ENCODE measurements at places on chromosomes 1 and 21.
A peak's percentile ranks its signal among the peaks of the same experiment; 100 is the strongest.

DNA sequence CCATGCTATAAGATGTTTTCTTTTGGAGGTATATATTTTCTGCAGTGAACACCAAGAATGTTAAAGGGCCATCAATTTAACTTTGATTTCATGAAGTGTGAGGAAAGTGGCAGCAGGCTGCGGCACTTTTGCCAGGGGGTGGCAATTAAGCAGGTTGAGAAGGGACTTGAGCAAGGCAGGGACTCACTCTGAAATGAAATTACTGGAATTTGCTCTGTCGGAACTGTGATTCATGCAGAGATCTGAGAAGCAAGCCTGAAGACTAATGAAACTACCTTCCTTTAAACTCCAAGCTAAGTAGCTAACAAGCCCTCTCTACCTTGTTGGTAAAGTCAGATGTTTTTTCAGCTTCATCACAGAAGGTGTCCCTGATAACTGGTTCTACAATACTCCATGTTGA lies 441.6 kb downstream of the SIPA1L2 start:
- DNase-seq: no peak

GRCh38 chr1:203268901-203269653 lies 36.2 kb upstream of the BTG2 start:
- peak; percentile 81 for DNase-seq

- DNase-seq: no peak
Observed at GRCh38 chr1:34405266-34405959, 228.7 kb downstream of the C1orf94 start.

DNA sequence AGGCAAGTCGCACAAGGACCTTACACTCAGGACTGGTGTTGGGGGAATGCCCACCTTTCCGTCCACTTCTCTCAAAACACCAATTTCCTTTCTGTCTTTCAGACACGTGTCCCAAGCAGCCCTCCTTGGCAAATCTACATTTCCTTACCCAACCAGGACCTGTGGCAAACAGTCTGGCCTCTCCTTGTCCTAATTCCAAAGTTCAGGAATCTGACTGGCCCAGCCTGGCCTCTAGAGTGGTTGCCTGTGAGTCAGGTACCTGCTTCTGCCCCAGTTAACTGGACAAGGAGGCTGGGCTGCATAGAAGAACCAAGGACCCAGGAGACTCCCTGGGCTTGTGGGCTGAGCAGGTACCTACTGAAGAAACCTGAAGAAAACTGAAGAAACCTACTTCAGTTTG lies 34.3 kb upstream of the CITED4 start:
- DNase-seq: no peak

- no peak for DNase-seq
Observed at GRCh38 chr1:246265481-246265880, 241.6 kb downstream of the SMYD3 start.

DNA sequence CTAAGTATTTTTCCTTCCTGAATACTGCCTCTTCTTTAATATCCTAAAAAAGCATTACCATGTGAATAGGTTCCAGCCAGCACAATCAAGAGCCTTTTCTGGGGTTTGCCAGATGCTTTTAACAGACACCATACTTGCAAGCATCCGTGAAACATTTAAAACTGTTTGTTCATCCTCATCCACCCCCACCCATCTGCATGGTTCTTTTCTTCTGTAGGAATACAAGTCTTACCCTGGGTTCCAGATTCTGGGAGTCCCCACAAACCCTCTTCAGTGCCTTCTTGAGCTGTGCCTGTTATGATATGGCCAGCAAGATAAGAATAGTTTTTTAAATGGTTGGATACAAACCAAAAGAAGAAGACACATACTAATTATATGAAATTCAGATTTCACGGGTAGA lies 354.9 kb upstream of the PLXNA2 start:
- no peak for DNase-seq

GRCh38 chr1:69291541-69291940 lies 276.2 kb upstream of the LRRC7 start:
- no peak for DNase-seq

DNA sequence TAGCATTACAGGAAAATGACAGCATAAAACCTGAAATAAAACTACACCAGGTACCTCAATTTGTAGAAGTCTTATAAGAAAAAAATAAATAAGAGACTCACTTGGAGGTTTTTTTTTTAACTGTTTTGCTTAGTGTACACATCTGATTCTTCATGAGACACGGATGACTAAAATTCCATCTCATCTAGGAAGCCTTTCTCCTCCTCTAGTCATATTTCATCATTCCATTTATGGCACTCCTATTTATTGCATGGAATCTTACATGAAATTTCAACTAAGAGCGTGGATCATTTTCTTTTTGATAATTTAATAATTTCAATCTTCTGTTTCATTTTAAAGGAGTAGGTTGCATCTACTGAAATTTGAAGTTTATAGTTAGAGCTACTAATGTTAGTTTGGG lies 1.6 kb upstream of the PTGS2 start:
- DNase-seq: no peak

- DNase-seq: no peak
Observed at GRCh38 chr1:5374192-5374591, 618.0 kb downstream of the NPHP4 start.

DNA sequence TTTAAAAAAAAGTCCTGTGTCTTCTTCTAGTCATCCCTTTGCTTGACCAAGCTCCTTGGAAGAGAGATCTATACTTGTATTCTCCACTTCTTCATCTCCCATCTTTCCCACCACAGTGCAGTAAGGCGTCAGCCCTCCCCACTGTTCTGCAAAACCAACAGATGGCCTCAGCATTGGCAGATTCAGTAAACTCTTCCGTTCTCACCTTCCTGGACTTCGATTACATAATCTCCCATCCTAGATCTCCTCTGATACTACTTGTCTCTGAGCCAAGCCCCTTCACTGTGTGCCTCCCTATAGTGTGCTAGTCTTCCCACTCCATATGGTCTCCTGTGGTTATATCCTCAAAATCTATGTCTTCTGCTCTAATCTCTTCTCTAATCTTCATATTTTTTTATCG lies 1.6 kb upstream of the COLGALT2 start:
- DNase-seq: no peak

GRCh38 chr1:205927676-205928075 lies 15.6 kb downstream of the SLC26A9 start:
- DNase-seq: no peak

DNA sequence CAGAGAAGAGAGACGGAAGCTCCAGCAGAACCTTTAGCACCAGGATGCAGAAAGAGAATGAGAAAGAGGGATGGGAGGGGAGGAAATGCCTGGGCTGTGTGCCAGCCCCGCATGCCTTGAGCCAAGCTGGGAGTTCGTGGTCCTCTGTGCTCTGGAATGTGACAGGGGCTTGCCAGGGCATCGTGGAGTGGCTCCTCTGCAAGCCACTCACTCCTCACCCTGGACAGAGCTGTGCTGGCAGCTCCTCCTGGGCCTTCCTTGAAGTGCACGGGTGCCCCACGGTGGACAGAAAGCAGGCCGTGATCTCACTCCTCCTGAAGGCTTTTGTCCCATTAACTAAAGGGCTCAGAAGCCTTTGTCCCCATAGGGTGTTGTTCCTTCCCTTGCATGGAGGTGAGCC lies 34.8 kb upstream of the PRELP start:
- peak; percentile 41 for DNase-seq

GRCh38 chr1:38223391-38223790 lies 176.8 kb upstream of the POU3F1 start:
- no peak for DNase-seq

GRCh38 chr1:195202241-195202640 lies 1406.0 kb downstream of the KCNT2 start:
- no peak for DNase-seq

- DNase-seq: no peak
Observed at GRCh38 chr1:64701071-64701470, 43.8 kb upstream of the RAVER2 start.

- peak; percentile 84 for DNase-seq
Observed at GRCh38 chr1:214557952-214558735, 6.7 kb upstream of the PTPN14 start.

DNA sequence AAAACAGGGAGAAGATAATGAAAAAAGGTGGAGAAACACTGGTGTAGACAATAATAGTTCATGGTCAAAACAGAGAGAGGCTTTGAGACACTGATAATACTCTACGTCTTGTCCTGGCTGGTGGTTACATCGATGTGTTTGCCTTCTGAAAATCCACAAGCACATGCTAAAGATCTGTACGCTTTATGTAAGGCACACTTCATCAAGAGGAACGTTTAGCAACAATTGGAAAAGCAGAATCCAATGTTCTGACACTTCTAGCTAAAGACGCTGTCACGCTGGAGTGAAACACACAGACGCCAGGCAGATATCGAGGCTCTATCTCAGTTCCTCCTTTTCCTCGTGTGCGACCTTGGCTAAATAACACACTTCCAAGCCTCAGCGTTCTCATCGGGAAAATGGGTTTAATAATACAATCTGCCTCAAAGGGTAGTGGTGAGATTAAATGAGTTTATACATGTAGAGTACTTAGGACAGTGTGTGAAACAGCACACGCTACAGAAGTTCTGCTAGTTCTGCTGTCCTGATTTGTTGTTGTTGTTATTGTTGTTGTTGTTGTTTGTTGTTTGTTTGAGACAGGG lies 386.1 kb downstream of the SETD4 start:
- DNase-seq: no peak

DNA sequence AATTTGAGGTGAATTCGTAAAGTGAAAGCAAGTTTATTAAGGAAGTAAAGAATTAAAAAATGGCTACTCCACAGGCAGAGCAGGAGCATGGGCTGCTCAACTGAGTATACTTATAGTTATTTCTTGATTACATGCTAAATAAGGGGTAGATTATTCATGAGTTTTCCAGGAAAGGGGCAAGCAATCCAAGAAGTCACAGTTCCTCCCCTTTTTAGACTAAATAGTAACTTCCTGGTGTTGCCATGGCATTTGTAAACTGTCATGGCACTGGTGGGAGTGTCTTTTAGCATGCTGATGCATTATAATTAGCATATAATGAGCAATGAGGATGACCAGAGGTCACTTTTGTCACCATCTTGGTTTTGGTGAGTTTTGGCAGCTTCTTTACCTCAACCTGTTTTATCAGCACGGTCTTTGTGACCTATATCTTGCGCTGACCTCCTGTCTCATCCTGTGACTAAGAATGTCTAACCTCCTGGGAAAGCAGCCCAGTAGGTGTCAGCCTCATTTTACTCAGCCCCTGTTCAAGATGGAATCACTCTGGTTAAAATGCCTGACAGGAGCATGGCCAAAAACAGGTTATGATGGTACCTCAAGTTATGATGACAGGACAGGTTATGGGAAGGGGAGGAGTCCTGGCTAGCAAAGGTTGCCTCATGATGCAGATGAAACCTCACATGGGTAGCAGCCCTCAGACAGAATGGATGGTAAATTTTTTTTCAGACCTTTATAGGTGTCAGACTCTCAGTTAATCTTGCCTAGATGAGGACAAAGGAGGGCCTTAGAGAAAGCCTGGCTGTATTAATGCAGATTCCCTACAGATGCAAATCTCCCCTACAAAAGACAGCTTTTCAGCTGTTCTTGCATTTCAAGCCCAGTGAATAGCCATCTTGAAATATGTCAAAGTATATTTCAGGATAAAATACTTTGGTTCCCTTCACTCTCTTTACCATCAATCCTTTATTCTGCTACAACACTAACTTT lies 49.7 kb downstream of the SIPA1L2 start:
- no peak for DNase-seq

DNA sequence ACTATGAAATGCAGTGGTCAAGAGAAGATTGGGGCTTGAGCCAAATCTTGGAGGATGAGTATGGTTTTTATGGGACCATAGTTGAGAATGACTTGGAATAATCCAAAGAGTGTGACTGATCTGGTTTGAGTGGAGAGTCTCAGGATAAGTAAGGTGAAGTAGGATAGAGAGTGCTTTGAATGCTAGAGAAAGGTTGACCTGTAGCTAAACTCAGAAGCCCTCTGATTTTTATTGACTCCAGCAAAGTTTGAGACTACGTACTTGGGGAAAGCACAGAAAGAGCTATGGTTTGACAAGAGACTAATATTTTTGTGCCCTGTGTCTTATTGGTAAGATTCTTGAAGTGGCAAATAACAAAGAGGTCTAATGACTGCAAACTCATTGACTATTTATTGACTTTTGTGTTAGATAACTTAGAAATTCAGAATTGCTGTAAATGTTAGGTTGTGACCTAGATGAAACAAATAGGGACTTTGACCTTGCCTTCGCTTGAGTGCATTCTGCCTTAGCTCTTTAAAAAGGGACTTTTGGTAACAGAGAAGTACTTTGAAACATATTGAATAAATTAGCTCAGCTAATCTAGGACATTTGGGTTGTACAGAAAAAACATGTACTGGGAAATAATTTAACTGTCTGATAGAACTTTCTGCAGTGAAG lies 35.1 kb downstream of the UAP1 start:
- no peak for DNase-seq

Measured in ACHN (cell line).